Stimulated activated CD8-positive, alpha-beta memory T cell treated with anti-CD3 and anti-CD28 coated beads, Interleukin-4, amount 100 ng/mL, for 4 hours (primary cell): ENCODE measurements at places on chromosomes 4 and X.

DNA sequence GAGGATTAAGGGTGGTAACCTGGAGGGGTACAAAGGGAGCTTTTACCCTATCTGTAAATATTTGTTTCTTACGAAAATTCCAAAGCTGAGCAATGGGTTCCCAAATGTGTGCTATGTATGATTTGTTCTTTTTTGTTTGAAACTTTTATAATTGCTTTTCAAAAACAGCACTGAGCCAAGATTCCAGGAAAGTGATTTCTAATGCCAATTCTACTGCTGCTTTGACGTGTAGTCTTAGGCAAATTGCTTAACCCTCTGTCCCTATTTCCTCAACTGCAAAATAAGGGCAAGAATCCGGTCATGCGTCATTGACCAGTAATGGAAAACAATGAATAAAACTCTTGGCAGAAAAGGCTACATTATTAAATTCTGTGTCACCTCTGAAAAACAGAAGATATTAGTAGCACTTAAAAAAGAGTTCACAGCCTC lies 454.7 kb downstream of the IL15 start:
- DNase-seq = no peak

- no peak for DNase-seq
These were observed 307.7 kb upstream of the ARSJ start for GRCh38 chr4:114287079-114287696.

DNA sequence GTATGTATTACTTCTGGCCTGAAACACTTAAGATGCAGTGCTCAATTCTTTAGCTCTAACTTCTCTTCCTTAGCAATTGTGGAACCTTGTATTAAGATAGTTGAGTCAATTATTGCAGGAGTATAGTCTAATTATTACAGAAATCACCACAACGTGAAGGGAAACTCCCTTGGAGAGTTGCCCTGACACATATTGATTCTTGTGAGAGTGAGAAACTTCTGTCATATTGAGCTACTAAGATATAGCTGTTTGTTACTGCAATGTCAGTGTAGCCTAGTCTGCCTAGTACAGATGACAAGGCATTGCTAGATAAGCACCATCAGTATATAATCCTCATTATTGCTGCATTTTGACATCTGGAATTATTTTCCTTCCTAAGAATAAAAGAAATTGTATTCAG lies 82.7 kb upstream of the TEX13C start:
- DNase-seq = no peak

GRCh38 chrX:68365341-68365740 lies 68.0 kb downstream of the OPHN1 start:
- no peak for DNase-seq

DNA sequence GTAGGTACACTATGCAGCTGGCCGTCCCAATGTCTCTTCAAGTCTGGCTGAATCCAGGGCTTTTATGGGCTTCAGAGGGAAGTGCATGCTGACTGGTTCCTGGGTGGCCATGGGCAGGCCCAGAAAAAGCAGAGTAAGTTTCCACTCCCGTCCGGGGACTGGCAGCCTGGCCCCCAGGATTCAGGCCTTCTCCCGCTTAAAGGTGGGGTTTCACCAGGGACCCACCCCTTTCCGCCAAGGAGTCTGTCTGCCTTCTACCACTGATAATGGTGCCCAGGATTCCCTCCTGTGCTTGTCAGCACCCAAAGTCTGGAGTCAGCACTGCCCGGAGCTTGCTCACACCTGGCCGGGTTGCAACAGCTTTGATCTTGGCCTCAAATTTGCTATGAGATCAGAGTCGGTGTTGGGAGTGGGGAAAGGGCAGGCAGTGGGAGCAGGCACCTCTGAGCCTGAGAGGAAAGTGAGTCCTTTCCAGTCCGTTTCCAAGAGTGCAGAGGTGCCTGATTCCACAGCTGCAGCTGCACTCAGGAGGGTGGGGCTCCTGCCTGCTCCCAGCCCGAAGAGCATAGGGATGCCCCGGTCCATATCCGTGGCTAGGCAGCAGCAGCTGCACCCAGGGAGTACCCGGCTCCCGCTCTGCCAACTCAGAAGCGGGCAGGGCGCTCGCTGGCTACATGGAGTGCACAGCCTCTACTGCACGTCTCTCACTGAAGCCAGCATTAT lies 1344.3 kb upstream of the ADGRL3 start:
- no peak for DNase-seq

DNA sequence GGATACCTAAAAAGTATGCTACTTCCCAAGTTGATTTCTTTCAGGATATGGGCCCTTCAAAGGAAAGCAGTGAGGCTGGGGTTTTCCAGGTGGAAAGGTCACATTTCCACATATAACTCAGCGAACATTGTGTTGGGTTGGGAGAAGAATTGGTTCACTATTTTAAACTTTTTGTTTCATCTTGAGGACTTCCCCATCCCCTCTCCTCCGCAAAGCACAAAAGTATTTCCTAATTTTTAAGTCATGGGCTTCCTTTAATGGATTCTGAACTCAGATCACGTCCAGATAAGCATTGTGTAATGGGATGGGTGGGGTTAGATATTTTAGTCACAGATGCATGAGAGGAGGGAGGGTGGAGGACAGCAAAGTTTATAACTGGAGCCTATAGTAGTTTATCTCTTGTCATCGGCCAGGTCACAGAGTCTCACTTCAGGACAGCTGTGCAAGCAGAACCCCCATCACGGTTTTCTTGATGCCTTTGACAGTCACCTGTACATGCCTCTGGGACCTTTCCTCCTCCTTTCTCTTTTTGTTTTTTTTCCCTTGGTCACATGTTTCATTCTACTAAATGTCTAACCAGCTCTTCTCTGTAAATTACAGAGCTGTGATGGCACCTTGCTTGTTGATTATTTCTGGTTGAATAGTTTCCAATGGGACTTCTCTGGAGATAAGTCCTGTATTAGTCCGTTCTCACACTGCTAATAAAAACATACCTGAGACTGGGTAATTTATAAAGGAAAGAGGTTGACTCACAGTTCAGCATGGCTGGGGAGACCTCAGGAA lies 115.4 kb downstream of the PTTG2 start:
- DNase-seq = no peak
